ENCODE measurements at places on chromosomes 5 and 9.

GRCh38 chr5:127429928-127430327, 87.5 kb upstream of the PRRC1 start:
- DNase-seq: no peak

DNA sequence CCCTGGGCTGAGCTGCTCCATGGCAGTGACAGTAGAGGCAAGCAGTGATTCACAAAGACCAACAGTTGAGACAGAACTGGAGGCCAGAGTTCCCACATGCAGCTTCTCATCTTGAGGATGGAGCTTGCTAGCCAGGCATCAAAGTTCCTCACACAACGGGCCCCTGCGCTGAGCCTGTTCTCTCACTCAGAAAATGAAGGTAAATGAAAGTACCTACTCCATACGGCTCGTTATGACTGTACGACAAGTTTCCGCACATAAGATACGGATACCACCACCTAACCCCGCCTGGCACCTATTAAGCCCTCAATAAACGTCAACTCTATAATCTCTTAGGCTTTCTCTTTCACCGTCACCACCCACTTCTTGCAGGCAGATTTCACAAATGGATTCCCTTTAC, 12.9 kb downstream of the NOL6 start:
- no peak for DNase-seq

GRCh38 chr5:2441495-2442180, 309.8 kb downstream of the IRX2 start:
- DNase-seq: no peak

DNA sequence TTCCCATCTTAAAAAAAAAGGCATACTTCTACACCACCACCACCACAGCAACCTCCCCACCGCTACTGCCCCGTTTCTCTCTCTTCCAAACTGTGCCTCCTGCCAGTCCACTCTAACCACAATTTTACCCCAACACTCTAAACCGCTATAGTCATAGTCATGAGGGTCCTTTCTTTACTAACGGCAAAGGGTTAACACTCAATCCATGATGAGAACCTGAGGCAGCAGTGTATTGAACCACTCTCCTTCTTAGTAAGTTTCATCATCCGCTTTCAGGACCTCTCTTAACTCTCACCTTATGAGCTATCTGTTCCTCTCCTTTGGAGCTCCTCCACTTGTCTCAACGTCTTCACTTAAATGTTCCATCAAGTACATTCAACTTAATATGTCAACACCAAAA, 34.0 kb downstream of the IDNK start:
- no peak for DNase-seq

GRCh38 chr9:7103367-7103766, 345.6 kb downstream of the KDM4C start:
- DNase-seq: peak; percentile 3

DNA sequence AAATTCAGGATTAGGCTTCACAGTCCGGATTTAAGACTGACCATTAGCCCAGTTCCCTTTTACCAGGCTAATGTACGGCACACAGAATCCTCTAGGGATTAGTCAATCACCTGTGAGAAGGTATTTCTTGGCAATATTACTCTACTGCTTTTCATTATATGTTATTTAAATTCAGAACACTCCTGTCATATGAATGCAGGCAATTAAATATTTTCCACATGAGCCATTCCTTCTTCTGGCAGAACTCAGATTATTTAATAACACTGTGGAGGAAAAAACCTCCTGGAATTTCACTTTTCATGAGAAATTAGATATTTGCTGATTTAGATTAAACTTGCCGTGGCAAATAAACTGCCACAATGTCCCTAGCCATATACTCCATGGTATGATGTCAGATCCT, 1357.5 kb upstream of the C9orf72 start:
- DNase-seq: no peak

DNA sequence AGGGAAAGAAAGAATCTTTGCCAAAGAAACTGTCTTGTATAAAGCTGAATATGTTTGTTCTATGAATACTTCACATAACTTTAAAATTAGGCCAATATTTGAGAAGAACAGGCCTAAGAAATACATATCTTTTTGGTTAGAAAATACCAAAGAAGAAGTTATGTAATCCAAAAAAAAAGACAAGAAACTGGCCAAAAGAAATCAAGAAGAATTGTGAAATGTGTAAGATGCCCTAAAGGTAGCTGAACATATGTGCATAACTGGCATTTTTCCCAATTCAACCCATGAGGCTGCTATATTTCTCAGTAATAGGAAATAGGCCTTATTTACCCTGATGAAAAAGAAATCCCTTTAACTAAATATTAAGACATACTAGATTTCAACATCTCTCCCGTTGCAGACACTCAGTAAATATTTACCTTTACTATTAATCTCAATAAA, 290.0 kb downstream of the CETN3 start:
- no peak for DNase-seq

DNA sequence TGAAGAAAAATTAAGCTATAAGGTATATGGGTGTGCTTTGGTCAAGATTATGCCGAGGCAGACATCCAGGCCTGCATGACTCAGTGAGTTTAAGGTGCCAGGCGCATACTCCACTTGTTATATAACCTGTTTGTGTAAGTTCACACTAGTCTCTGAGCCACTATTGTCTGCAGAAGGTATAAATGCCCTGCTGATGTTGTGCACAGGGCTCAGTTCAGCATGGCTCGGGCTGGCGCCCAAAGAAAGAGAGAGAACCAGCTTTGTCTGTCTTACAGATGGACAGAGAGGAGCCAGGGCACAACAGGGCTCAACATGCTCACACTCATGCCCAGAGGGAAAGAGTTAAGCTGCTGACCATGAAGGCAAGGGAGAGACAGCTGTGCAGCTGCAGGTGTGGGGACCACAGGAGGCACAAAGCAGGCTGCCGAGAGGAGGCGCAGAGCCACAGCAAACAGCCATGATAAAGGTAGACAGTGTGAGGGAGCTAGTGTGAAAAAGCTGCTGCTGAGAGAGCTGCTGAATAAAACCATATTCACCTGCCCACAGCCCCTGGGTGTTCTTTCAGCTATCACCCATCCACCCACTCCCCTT, 1587.6 kb upstream of the C9orf72 start:
- DNase-seq: no peak

GRCh38 chr5:137096149-137097103, 402.7 kb downstream of the SPOCK1 start:
- no peak for DNase-seq

DNA sequence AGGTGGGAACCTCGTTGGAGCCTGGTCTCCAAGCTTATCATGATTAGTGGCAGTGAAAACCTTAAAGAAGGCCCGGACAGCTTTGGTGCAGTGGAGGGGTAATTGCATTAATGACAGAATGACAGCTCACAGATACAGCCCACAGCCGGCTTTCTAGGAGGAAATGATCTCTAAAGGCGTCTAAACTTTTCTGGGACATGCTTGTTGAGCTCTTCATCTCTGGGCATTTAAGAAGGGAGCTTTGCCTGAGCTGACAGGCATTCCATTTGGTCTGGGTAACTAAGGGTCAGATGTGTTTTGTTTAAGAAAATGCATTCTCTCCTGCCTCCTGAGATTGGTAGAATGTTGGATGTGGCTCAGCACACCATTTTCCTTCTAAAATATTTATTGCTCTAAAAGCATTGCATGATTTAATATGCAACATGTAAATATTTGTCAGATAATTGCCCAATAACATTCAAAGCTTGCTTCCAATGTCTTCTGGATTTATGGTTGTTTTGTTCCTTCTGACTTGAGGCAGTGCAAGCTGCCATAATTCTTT, 4.0 kb downstream of the ANKRD33B start:
- DNase-seq: no peak

GRCh38 chr5:32538031-32538547, 47.3 kb upstream of the SUB1 start:
- DNase-seq: no peak

DNA sequence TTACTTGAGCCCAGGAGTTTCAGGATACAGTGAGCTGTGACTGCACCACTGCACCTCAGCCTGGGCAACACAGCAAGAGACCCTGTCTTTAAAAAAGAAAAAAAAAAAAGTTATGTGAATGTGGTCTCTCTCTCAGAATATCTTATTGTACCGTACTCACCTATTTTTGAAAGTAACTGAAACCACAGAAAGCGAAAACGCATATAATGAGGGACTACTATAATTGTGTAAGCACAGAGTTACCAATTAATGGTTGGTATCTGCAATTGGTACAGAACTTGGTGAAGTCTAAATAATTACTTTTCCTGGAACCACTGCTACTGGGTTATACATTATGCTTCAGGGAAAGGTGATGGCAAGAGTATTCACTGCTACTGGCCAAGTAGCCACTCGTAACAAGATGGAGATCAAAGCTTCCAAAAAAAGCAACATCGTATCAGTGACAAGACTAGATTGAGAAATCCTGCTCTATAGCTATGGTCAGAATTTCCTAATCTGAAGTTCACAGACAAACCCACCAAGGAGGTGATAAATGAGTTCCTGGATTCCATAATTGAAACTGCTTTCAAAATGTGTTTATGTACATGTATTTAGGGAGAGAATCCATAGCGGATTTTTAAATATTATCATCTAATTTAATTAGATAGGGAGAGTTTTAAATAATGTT, 82.7 kb downstream of the NR6A1 start:
- DNase-seq: no peak

- DNase-seq: peak; percentile 11
Observed at GRCh38 chr5:176734756-176735342, 75.5 kb upstream of the UNC5A start.

- DNase-seq: peak; percentile 60
Observed at GRCh38 chr9:130846487-130847305, 11.6 kb downstream of the ABL1 start.

DNA sequence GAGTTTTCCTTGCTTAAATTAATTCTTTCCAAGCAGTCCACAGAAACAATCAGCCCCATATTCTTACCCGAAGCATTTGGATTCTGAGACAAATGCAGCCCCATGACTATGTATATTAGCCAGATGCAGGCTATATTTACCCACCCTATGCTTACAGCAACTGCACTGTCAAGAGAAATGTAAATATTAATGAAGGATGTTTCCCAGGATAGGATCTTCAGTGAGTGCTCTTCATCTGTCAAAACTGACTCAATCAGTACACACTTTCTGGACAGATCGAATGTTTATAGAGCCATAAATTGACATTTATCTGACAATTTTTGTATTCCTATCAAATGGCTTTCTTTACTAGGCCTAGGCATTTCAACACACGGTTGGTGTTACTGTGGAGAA, 725.3 kb upstream of the SEMA6A start:
- no peak for DNase-seq

GRCh38 chr5:115309751-115310370, 13.4 kb upstream of the CCDC112 start:
- no peak for DNase-seq

- DNase-seq: no peak
Observed at GRCh38 chr9:4386819-4387218, 87.0 kb upstream of the GLIS3 start.

- no peak for DNase-seq
Observed at GRCh38 chr9:113531919-113532808, 68.6 kb downstream of the RGS3 start.

- DNase-seq: no peak
Observed at GRCh38 chr5:66285343-66285922, 141.3 kb downstream of the SREK1 start.

DNA sequence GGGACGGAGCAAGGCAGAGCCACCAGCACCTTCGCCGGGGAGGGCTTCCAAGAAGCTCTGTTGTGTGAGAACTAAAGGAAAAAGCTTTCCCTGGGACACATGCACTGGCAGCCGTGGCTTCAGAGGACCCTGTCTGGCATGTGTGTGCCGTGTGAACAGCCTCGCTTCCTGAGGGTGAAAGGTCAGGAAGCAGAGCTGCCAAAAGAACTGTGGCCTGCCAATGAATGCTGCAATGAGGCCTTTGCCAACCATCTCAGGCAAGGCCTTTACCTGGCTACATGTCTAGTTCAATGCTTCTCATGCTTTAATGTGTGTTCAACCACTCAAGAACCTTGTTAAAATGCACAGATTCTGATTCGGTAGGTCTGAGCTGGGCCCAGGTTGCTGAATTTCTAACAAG, 53.5 kb downstream of the NIPSNAP3B start:
- DNase-seq: no peak

- no peak for DNase-seq
Observed at GRCh38 chr5:73375191-73375545, 73.4 kb downstream of the FOXD1 start.

DNA sequence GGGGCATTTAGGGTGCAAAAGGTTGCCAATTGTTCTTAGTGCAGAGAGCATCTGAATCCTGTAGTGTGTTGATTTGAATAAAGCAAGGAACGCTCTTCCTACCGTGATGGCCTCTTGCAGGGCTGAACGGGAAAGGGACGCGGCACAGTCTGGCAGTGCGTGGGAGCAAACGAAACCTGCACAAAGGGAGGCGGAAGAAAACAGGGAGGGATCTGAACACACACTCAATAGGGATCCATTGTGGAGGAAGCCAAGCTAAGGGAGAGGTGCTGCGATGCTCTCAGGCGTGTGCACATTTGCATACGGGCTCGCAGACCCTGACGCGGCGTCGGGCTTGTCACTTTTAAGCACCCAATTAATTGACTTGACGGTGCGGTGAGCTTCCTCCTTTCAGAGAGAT, 414.0 kb upstream of the IRX1 start:
- no peak for DNase-seq

DNA sequence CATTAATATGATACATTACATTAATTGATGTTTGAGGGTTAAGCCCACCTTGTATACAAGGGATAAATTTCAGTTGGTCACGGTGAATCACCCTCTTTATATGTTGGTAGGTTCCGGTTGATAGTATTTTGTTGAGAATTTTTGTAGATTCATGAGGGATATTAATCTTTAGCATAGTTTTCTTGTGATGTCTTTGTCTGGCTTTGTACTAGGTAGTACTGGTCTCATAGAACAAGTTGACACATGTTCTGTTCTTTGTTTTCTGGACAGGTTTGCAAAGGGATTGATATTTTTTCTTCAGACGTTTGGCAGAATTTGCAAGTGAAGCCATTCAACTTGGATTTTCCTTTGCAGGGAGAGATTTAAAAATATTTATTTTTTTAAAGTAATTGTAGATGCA, 49.1 kb upstream of the CLK4 start:
- DNase-seq: no peak

DNA sequence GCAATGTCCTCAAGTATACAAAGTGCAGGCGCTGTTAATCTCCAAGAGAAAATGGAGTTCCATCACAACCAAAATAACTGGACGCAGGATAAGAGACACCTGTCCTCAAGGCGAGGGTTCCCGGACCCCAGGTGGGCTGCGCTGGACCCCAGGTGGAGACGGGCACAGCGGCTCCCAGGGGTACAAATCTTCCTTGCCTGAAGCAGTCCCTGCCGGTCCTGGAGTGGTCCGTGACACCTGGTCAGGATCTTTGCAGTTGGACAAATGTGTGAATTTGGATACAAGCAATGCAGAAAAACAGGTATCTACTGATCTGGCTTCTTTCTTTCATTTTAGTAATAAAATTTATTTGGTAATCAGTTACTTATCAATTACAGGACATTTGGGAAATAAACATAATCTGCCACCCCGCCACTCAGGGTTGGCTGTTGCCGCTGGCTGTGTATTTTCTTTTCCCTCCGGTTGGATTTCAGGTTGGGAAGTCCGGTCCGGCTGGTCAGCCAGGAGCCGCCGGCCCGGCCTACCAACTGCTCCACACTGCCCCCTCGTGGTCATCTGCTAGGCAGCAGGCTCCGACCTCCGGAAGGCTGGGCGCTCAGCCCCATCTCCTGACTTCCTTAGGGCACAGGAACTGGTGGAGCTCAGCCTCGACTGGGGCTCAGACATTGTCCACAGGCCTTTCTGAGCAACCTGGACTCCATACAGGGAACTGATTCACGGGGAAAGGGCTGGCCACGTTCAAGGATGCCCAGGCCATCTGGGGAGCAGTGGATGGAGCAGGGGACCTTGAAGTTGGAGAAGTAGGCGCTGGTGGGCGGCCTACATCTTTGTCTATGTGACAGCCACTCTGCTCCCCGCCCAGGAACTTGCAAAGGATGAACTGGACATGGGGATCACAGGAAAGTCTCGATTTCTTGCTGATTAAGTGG, 43.4 kb downstream of the NXNL2 start:
- peak; percentile 88 for DNase-seq

All from SK-N-SH (cell line).